ENCODE measurements at places on chromosomes 13 and 19. TPM values are rescaled to one million over a fixed set of nuclear protein-coding genes. Genes with fewer than 3 reads are reported as not detected.

The SRRM5 gene
- 0.07 TPM for total RNA-seq

The CPB2 gene
- total RNA-seq: not detected

The LRG1 gene
- total RNA-seq: 2.1 TPM

The HNRNPA1L2 gene
- 4.3 TPM for total RNA-seq

The SSBP4 gene
- total RNA-seq: 13.7 TPM

The C19orf33 gene
- 72.1 TPM for total RNA-seq

The MYADM gene
- total RNA-seq: 13.2 TPM

The ADGRL1 gene
- total RNA-seq: 13.0 TPM

The JOSD2 gene
- total RNA-seq: 14.4 TPM

The CDC16 gene
- total RNA-seq: 77.3 TPM

The GAS6 gene
- 34.9 TPM for total RNA-seq

The APOC4 gene
- not detected for total RNA-seq

The SYDE1 gene
- total RNA-seq: 1.0 TPM

The PNMA8A gene
- 4.7 TPM for total RNA-seq

The ZNF749 gene
- 34.0 TPM for total RNA-seq

The ZNF835 gene
- total RNA-seq: under 0.01 TPM

The DACT3 gene
- not detected for total RNA-seq

The ZNF382 gene
- 4.1 TPM for total RNA-seq

The PSG4 gene
- total RNA-seq: not detected

The FAM216B gene
- not detected for total RNA-seq

The ACTMAP gene
- 1.4 TPM for total RNA-seq

The ZNF681 gene
- 0.34 TPM for total RNA-seq

The TMEM150B gene
- total RNA-seq: not detected

The MAST1 gene
- 0.28 TPM for total RNA-seq

The ZSCAN4 gene
- total RNA-seq: 0.50 TPM

The KLF1 gene
- total RNA-seq: under 0.01 TPM

The PSG2 gene
- not detected for total RNA-seq

The TEAD2 gene
- total RNA-seq: 21.9 TPM

The FBN3 gene
- total RNA-seq: not detected

The ZNF570 gene
- total RNA-seq: 8.8 TPM

The GADD45B gene
- 33.1 TPM for total RNA-seq

The GPC5 gene
- total RNA-seq: 1.7 TPM

The ZNF491 gene
- 0.34 TPM for total RNA-seq

The NAXD gene
- total RNA-seq: 26.1 TPM

The DIRAS1 gene
- 0.34 TPM for total RNA-seq

The CLEC11A gene
- total RNA-seq: under 0.01 TPM

The MAMSTR gene
- 0.57 TPM for total RNA-seq

The ZNF606 gene
- 15.1 TPM for total RNA-seq
